ENCODE measurements at places on chromosomes 1 and 21. TPM values are rescaled to one million over a fixed set of nuclear protein-coding genes. Genes with fewer than 3 reads are reported as not detected.

DNA sequence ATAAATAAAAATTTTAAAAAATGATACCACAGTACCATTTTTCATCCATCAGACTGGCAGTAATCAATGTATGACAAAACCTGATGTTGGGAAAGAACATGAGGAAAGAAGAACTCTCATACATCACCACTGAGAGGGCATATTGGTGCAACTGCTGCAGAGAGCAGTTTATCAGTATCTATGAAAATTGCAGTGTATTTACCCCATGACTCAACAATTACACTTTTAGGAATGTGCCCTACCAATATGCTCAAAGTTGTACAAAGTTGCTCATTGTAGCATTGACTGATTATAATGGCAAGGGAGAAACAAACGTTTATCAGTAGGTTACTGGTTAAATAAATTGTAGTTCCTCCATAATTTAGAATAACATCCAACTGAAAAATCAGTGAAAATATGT, 36.7 kb downstream of the CATSPERE start:
- no peak for DNase-seq
- H3K36me3 ChIP-seq, result no peaks in the 10 kb centered on the region
- H3K27ac ChIP-seq, result no peak overlapping the region
- H3K27me3 ChIP-seq, result no peaks in the 10 kb centered on the region
- no peak overlapping the region for H3K4me3 ChIP-seq

- peak; percentile 77 for DNase-seq
- no peaks in the 10 kb centered on the region for H3K36me3 ChIP-seq
- H3K4me1 ChIP-seq, result peaks cover 6% of the 10 kb centered on the region
- H3K27me3 ChIP-seq, result no peaks in the 10 kb centered on the region
Measured at GRCh38 chr1:41608211-41608610, 123.7 kb upstream of the EDN2 start.

GRCh38 chr1:198558402-198558801, 17.9 kb upstream of the ATP6V1G3 start:
- DNase-seq, result no peak
- no peaks in the 10 kb centered on the region for H3K36me3 ChIP-seq
- no peak overlapping the region for H3K4me3 ChIP-seq
- H3K27me3 ChIP-seq, result no peaks in the 10 kb centered on the region
- no peak overlapping the region for H3K27ac ChIP-seq

Gene SGIP1
- 14.0 TPM for total RNA-seq

Gene PADI4
- total RNA-seq, result 0.74 TPM

Gene TSSK3
- not detected for total RNA-seq

DNA sequence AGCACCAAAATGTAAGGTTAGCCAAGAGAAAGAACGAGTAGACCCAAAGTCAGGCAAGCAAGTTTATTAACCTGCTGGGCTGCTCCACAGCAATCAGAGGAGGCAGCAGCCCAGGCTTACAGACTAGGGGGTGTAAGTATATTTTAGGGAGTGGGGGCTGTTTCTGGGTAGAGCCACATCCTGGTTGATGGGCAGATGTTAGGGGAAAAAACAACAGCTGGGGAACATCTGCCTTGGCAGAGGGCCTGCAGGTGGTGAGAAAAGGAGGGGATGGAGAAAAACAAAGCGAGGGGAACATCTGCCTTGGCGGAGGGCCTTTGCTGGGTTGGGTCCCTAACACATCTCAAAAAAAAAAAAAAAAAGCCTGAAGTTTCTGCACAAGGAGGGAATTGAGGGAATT, 9.7 kb upstream of the ZBTB48 start:
- H3K4me1 ChIP-seq, result no peaks in the 10 kb centered on the region
- H3K27me3 ChIP-seq, result no peaks in the 10 kb centered on the region
- DNase-seq, result no peak
- no peak overlapping the region for H3K4me3 ChIP-seq
- no peak overlapping the region for H3K27ac ChIP-seq

- H3K4me1 ChIP-seq, result no peaks in the 10 kb centered on the region
- no peak for DNase-seq
- H3K27me3 ChIP-seq, result no peaks in the 10 kb centered on the region
- H3K36me3 ChIP-seq, result no peaks in the 10 kb centered on the region
Measured at GRCh38 chr1:208347191-208347590, 103.0 kb upstream of the PLXNA2 start.

DNA sequence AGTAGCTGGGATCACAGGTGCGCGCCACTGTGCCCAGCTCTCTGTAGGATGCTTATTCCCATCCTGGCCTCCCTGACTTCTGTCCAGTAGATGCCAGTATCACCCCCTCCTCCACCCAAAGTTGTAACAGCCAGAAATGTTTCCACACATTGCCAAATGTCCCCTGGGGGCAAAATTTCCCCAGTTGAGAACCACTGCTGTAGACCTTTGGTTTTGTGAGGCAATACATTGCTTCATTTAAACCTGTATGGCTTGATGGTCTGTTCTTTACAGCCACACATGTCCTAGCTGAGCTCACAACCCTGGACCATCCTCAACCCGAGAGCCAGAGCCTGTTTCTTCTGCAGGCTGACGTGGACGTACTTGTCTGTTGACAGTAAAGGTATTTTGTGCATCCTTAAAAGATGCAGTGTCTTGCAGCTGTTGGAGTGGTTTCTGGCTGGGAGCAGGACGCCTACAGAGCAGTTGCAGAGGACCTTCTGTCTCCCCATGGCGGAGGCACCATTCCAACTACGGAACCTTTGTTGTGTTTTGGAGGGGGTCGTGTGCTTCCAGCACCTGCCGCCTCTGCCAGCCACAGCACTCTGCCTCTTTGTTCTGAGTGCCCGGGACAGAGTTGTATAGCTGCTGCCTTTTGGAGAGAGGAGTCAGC, 26.6 kb downstream of the DOP1B start:
- no peak overlapping the region for H3K4me3 ChIP-seq
- H3K36me3 ChIP-seq, result no peaks in the 10 kb centered on the region
- H3K27me3 ChIP-seq, result no peaks in the 10 kb centered on the region
- no peaks in the 10 kb centered on the region for H3K4me1 ChIP-seq

- H3K4me3 ChIP-seq, result no peak overlapping the region
- H3K4me1 ChIP-seq, result no peaks in the 10 kb centered on the region
- no peaks in the 10 kb centered on the region for H3K27me3 ChIP-seq
- no peak overlapping the region for H3K27ac ChIP-seq
Measured at GRCh38 chr1:237279629-237280028, 237.6 kb downstream of the RYR2 start.

DNA sequence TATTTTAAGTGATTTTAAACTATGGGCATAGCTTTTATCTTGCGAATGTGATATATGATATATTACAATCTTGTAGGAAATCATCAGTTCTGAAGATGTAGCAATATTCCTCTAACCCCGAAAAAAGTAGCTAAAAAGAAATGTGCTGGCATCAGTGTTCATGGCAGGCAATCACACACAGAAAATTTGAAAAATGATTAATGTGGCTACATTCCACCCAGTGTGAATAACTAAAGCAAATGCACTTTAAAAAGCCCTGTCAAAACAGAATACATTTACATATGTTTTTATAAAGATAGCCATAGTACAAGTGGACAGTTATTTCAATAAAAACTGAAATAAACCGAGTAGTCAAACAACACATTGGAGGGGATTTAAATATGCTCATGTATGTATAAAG, 260.2 kb downstream of the HHAT start:
- no peak overlapping the region for H3K27ac ChIP-seq
- no peaks in the 10 kb centered on the region for H3K4me1 ChIP-seq
- H3K27me3 ChIP-seq, result no peaks in the 10 kb centered on the region
- no peaks in the 10 kb centered on the region for H3K36me3 ChIP-seq
- H3K4me3 ChIP-seq, result no peak overlapping the region
- DNase-seq, result no peak

DNA sequence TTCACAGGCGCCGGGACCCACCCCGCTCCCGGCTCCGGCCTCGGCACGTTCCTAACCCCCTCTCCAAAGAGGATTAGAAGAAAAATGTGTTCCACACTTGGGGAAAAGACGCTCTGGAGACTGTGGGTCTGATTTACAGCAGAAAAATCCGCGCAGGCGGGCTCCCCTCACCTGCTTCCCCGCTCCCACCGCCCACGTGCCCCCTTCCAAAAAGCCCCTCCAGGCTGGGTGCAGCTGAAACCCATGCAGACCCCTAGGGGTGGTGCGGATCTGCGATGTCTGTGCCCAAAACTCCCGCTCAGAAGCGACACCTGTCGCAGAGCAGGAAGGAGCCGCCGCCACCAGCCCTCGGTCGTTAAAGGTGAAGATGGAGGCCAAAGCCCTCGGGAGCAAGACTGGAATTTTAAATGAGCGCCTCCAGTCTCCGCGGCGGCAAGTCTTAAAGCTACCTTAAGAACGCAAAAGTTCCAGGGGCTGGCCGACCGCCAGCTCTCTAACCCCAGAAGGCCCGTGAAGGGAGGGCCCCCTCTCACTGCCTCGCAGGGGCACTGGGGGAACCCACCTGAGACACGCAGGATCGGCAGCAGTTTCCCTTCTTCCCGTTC, 688 bp upstream of the CHD5 start:
- peaks cover 23% of the 10 kb centered on the region for H3K4me1 ChIP-seq
- no peaks in the 10 kb centered on the region for H3K27me3 ChIP-seq
- no peak overlapping the region for H3K4me3 ChIP-seq
- H3K27ac ChIP-seq, result no peak overlapping the region

Gene OR2M3
- not detected for total RNA-seq

DNA sequence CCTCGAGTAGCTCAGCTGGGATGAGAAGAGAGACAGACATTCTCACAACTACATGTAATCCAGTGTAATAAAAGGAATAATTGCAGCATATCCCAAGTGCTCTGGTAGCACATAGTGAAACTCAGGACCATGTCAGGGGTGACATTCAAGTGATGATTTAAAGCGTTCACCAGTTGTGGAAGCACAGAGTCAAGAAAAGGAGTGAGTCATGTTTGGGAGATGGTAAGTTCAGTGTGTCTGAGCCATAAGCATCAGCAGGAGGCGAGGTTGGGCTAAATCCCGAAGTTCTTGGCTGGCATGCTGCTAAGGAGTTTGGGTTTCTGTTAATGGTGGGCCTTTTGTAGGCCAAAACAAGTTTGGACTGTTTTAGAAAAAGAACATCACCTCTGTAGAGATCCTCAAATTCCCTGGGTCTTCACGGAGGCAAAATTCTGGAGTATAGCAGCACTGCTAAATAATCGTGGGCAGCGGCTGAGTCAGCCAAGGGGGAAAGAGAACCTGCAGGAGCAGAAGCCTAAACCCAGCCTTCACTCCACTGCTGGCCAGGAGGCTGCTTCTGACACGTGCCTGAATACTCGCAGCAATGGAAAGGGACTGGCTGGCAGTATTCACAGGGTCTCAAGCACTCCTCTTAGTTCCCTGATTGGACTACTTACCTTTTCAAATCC, 7.2 kb upstream of the NHLH1 start:
- no peak overlapping the region for H3K4me3 ChIP-seq
- DNase-seq, result no peak
- H3K36me3 ChIP-seq, result peaks cover 39% of the 10 kb centered on the region

- H3K27ac ChIP-seq, result no peak overlapping the region
- no peaks in the 10 kb centered on the region for H3K36me3 ChIP-seq
- H3K4me1 ChIP-seq, result peaks cover 14% of the 10 kb centered on the region
- DNase-seq, result no peak
Measured at GRCh38 chr1:20370698-20371097, 80.0 kb downstream of the VWA5B1 start.

DNA sequence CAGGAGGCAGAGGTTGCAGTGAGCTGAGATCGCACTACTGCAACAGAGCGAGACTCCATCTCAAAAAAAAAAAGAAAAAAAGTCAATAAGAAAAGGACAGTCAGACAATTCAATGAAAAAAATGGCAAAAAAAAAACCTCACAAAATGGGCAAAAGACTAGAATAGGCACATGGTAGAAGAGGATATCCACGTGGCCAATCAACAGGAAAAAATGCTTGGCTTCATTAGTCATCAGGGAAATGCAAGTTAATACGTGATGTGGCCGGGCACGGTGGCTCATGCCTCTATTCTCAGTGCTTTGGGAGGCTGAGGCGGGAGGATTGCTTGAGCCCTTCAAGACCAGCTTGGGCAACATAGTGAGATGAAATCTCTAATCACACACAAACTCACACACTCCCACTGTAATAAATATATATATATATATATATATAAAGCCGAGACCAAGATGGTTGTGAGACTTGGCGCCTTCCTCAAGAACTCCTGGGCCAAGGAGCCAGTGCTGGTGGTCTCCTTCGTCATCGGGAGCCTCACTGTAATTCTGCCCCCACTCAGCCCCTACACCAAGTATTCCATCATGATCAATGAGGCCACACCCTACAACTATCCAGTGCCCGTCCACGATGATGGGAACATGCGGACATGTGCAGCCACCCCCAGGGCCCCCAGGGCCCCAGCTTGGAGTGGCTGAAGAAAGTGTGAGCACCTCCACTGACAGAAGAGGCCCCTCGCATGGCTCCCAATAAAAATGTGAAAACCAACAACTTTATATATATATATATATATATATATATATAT, 22.9 kb upstream of the LEFTY2 start:
- H3K27me3 ChIP-seq, result no peaks in the 10 kb centered on the region
- H3K4me3 ChIP-seq, result no peak overlapping the region
- H3K27ac ChIP-seq, result no peak overlapping the region
- no peaks in the 10 kb centered on the region for H3K36me3 ChIP-seq
- no peak for DNase-seq
- peaks cover 6% of the 10 kb centered on the region for H3K4me1 ChIP-seq

- no peaks in the 10 kb centered on the region for H3K27me3 ChIP-seq
- H3K4me3 ChIP-seq, result no peak overlapping the region
- peak overlapping the region; percentile 45 for H3K27ac ChIP-seq
- H3K4me1 ChIP-seq, result peaks cover 33% of the 10 kb centered on the region
Measured at GRCh38 chr1:151980287-151981177, 13.1 kb downstream of the S100A10 start.

- no peak overlapping the region for H3K4me3 ChIP-seq
- peaks cover 51% of the 10 kb centered on the region for H3K4me1 ChIP-seq
- DNase-seq, result no peak
- no peaks in the 10 kb centered on the region for H3K27me3 ChIP-seq
- H3K36me3 ChIP-seq, result no peaks in the 10 kb centered on the region
Measured at GRCh38 chr1:25727088-25727487, 72.9 kb upstream of the SELENON start.

- H3K36me3 ChIP-seq, result no peaks in the 10 kb centered on the region
- DNase-seq, result no peak
- no peak overlapping the region for H3K4me3 ChIP-seq
- H3K27me3 ChIP-seq, result no peaks in the 10 kb centered on the region
- H3K27ac ChIP-seq, result no peak overlapping the region
- H3K4me1 ChIP-seq, result peaks cover 9% of the 10 kb centered on the region
Measured at GRCh38 chr1:169933984-169934725, 40.5 kb upstream of the SCYL3 start.

Gene FAM163A
- total RNA-seq, result 2.5 TPM

DNA sequence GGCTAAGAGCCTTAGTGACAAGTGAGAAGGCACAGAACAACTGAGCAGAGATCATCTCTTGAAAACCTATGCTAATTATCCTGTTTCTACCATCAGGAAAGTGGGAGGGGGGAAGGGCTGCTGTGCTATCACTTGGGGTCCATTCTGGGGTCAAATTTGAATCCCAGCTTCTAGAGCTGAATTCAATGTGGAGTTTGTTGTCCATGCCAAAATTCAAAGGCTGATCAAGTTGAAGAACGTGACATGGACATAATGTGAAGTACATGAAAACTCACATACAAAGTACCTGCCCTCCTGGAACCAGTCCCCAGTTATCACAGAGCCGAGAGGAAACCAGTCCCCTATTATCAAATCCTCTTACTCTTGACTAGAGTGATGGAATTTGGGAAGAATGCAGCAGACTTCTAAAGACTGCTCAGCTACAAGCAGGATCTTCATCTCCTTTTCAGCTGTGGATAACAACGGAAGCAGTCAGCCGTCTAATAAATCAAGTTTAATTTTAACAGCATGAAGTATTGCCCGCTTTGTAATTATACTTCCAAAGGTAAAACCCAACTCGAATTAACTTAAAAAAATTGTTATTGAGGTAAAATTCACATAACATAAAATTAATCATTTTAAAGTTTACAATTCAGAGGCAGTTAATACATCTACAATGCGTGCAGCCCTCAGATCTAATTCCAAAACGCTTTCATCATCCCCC, 78.3 kb downstream of the SLC45A1 start:
- H3K4me3 ChIP-seq, result no peak overlapping the region
- H3K27ac ChIP-seq, result peak overlapping the region; percentile 49
- H3K4me1 ChIP-seq, result peaks cover 69% of the 10 kb centered on the region
- DNase-seq, result peak; percentile 52
- no peaks in the 10 kb centered on the region for H3K27me3 ChIP-seq

Gene BARHL2
- not detected for total RNA-seq
